Left kidney (tissue), 8 donors: ENCODE measurements at places on chromosomes 4 and X. TPM values are rescaled to one million over a fixed set of nuclear protein-coding genes. Genes with fewer than 3 reads are reported as not detected.

Gene ATP8A1
- polyA plus RNA-seq = 40.0 TPM

DNA sequence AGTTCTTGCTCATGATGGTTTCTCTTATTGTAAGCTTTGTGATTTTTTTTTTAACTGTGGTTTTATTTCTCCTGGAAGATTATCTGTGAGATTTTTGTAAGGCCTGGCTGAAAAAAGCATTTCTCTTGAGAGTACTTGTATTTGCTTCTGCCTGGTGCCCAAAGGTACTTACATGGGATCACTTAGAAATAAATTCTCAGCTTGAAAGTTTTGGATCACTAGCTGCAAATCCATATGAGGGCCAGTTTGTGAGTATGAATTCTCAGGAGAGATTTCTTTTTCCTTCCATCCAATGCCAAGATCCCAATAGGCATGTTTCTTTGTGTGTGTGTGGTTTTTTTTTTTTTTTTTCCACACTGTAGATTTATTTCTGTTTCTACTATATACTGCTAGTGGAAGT is 1884.7 kb upstream of the PCDH7 start:
- DNase-seq = no peak

- DNase-seq = no peak
Measured at GRCh38 chr4:2168469-2169319, 73.2 kb downstream of the HAUS3 start.

DNA sequence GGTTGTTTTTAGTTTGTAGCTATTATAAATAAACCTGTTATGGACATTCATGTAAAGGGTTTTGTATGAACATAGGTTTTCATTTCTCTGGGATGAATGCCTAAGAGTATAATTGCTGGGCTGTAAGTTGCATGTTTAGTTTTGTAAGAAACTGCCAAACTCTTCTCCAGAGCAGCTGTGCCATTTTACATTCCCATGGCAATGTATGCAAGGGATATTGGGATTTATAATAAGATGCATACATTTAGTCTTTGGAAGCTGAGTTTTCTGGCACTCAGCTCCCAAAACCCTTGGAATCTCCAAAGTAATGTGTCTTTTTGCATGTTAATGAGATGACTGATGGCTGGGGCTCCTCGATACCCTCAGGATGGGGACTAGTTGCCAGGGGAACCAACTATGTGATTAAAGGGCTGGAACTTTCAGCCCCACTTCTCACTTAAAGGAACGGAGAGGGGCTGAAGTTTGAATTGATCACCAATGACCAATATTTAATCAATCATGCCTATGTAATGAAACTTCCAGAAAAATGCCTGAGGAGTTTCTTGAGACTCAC is 44.0 kb downstream of the SERTM2 start:
- no peak for DNase-seq

DNA sequence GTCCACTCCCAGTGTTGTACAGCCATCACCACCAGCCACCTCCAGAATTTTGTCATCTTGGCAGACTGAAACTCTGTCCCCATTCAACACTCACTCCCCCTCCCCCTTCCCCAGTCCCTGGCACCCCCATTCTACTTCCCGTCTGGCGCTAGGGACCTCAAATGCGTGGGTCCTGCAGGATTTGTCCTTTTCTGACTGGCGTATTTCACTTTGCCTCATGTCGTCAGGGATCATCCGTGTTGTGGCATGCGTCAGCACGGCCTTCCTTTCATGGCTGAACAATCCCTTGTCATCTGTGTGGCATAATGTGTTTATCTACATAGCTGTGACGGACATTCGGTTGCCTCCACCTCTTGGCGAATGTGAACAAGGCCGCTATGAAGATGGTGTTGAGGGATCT is 5.5 kb downstream of the TADA2B start:
- no peak for DNase-seq

DNA sequence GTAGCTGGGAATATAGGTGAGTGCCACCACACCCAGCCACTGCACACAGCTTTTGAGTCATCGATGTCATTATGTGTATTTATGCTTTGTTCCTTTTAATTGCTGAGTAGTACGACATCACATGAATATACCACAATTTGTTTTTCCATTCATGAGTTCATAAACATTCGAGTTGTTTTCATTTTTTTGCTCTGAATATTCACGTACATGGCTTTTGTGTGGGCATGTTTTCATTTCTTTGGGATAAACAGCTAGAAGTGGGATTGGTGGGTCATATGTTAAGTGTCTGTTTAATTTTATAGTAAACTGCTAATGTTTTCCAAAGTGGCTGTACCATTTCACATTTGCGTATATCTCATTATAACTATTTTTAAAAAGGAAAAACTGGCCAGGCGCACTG is 45.1 kb upstream of the KDR start:
- no peak for DNase-seq

Gene UGT8
- 60.2 TPM for polyA plus RNA-seq

DNA sequence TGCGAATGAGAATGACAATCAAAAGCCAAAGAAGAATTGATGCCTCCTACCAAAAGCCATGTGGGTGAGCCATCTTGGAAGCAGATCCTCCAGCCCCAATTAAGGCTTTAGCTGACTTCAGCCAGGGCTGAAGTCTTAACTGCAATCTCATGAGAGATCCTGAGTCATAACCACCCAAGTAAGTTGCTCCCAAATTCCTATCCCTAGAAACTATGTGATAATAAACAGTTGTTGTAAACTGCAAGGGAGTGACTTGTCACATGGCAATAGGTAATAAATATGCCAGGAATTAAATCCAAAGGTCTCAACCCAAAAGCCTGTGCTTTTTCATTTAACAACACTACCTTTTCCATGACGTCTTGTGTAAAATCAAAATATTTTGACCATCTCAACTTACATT is 154.2 kb upstream of the TBL1X start:
- no peak for DNase-seq

- no peak for DNase-seq
Measured at GRCh38 chr4:151013491-151013890, 1.6 kb downstream of the LRBA start.

GRCh38 chrX:110671068-110671803 is 124.4 kb downstream of the CHRDL1 start:
- DNase-seq = no peak

DNA sequence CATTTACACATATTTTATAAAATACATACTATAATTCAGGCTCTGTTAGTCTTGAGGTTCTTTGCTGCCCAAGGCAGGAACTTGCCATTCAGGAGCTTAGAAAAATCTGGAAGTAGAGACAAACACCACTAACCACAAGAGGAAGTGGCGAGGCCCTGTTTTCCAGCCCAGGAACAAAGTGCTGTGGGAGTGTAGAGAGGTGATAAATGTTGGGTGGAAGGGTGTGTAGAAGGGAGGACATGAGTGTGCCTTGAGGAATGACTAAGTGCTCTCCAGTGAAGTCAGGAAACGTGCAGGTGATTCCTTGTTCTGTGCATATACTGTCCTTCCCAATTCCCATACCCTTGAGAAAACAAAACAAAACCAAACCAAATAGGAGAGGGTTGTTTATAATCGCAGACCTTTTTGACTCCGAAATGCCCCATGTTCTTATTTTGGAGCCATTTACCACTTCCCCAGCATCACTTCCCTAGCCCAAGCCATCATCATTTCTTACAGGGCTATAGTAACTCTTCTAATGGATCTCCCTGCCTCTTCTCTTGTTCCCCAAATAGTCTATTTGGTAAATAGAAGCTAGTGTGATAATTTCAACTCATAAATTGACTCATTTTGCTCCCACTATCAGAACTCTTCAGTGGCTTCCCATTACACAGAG is 83.2 kb downstream of the GPAT3 start:
- no peak for DNase-seq

DNA sequence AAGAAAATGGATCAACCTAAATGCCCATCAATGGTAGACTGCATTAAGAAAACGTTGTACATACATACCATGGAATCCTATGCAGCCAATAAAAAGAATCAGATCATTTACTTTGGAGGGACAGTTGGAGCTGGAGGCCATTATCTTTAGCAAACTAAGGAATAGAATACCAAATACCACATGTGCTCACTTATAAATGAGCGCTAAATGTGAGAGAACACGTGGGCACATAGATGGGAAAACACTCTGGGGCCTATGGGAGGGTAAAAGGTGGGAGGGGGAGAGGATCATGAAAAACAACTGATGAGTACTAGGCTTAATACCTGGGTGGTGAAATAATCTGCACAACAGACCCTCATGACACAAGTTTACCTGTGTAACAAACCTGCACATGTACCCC is 1729.9 kb upstream of the PCDH10 start:
- DNase-seq = no peak

DNA sequence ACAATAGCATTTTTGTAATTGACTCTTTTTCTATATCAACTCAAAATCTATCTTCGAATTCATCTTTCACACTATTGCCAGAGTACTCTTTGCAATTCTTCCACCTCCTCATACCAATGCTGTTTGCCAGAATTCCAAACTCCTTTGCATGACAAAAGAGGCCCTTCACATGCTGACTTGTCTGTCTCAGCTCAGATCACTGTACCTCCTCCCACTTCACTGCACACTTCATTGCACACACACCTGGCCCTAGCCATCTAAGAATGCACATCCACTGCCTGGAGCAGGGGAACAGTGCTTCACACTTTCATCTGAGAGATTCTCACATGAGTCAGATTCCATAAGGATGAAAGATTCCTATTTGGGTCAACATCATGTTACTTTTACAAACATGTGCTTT is 56.5 kb downstream of the PRDM5 start:
- no peak for DNase-seq

Gene BMPR1B
- polyA plus RNA-seq = 22.7 TPM

Gene CENPVL1
- polyA plus RNA-seq = 0.28 TPM
